HuH-7 (cell line): ENCODE measurements at places on chromosomes 5 and 9.

- DNase-seq = no peak
These were observed 10.4 kb upstream of the ANXA1 start for GRCh38 chr9:73141282-73141681.

DNA sequence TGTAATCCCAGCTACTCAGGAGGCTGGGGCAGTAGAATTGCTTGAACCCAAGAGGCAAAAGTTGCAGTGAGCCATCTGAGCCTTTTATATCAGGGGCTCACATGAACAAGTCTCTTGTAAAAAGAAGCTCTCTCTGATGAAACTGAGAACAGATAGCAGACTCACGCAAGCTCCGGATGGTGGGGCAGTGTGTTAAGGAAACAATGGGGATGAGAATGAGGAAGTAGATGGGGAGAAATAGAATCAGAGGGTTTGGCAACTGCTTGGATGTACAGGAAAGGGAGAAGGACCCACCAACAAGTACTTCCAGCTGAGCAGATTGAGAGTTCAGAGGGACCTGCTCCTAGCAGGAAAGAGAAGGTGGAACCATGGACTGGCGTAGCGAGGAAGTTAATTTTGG lies 18.6 kb downstream of the TMEM252 start:
- DNase-seq = no peak

- DNase-seq = no peak
These were observed 79.5 kb downstream of the SREK1 start for GRCh38 chr5:66223637-66224036.

DNA sequence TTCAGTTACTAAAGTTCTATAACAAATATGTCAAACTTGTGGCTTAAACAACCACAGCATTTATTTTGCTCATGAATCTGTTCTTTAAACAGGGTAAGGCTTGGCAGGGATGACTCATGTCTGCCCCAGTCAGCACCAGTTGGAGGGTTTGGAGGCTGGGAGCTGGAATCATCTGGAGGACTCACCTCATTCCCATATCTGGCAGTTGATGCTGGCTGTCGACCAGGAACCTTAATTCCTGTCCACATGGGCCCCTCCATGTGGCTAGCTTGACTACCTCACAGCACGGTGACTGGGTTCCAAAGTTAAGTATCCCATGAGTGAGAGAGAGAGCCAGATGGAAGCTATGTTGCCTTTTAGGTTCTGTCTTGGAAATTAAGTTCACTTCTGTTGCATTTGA lies 13.8 kb upstream of the CCL28 start:
- no peak for DNase-seq

GRCh38 chr9:70826562-70826961 lies 294.9 kb downstream of the TRPM3 start:
- no peak for DNase-seq
